Putamen (tissue), 1 donor: ENCODE measurements at places on chromosomes 1 and 21.

GRCh38 chr1:101588677-101589076 is 351.9 kb downstream of the S1PR1 start:
- no peak for DNase-seq

- no peak for DNase-seq
Measured at GRCh38 chr1:67952071-67952470, 98.4 kb downstream of the DIRAS3 start.

DNA sequence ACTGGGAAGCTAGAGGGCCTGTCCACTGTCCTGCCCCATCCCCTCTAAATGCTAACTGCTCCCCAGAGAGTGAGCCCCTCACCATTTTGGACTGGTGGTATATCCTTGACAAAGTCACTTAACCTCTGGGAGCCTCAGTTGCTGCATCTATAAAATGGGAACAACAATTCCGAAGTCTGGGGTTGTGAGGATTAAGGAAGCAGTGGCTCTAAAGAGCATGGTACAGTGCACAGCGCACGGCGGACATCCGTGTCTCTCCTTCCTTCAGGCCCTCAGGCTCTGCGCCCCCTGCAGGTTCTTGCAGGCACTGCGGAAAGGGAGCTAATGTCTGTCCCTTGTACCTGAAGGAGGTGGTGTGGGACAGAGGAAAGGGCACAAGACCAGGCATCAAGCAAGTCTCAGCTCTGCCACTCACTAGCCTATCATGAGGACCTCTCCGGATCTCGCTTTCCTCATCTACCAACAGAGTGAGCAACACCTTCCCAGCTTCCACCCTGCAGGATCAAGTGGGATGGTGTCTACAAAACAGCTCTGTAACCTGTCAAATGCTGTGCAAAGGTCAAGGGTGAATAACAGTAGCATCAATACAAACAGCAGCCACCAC is 20.1 kb downstream of the ECE1 start:
- DNase-seq: no peak

DNA sequence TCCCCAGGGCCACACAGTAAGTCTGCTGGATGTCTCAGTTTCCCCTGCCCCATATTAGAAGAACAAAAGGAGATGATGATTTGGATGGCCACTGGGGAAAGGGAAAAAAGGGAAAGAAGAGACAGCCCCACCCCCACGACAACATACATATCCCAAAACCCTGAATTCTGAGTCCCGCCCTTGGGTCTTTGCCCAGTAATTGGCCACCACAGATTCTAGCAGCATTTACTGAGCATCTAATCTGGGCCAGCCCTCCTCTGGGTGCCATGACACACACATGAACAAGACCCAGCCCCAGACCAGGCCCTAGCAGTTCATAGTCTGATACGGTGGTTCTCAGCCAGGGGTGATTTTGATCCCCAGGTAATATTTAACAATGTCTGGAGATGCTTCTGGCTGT is 5.2 kb upstream of the TTC4 start:
- DNase-seq: no peak

DNA sequence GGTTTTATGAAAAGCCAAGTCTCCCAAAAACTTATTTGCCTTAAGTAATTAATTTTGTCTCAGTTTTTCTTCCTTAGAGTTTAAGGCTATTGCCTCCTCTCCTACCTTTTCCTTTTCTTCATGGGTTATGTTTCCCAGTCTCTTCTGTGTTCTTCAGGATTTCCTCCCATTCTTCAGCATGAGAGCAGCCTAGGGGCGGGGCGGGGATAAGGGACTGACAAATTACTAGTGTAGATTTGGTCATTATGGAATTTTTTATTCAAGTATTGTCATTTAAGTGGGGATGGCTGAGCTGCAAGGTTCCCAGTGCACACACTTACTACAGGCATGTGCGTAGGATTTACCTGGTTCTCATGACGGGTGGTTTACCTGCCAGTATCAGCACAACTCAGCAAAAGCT is 35.2 kb upstream of the PIGV start:
- DNase-seq: no peak

- no peak for DNase-seq
Measured at GRCh38 chr21:38474124-38474523, 24.2 kb downstream of the ERG start.

GRCh38 chr1:57003398-57004139 is 37.8 kb upstream of the C8B start:
- DNase-seq: no peak

- DNase-seq: no peak
Measured at GRCh38 chr1:109199710-109200109, 14.0 kb upstream of the SARS1 start.

- DNase-seq: no peak
Measured at GRCh38 chr1:174116042-174116441, 43.3 kb upstream of the RABGAP1L start.

DNA sequence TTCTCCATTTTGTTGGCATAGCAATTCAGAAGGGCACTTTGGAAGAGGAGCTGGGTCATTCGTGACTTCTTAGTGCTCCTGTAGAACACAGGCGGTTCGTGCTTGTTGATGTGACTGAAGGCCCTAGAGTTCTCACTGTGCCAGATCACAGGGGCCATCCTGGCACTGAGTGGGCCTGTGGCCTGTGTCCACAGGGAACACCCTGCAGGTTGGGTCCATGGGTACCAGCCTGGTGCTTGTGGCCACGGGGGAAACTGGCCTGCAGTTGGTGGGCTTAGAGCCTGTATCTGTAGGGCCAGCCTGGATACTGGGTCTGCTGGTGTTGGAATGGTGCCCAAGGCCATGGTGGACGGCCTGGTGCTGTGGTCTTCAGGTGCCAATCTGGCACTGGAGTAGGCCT is 9.2 kb downstream of the OR2G3 start:
- DNase-seq: no peak

DNA sequence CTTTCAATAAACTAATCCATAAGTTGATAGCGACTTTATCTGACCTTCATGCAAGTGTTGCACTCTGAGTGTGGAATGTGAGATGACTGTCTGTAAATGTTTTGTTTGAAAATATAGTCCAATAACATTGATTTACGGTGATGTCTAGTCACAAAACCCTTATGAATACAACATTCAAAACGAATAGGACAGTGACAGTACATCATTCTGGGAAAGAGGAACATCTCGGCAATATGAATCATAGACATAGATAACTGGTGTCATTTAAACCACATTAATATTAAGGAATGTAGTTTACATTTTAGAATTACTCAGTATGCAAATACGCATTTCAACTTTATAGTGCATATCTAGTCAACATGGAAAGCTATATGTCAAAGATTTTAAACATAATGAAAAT is 1311.6 kb upstream of the ADGRL4 start:
- DNase-seq: no peak

GRCh38 chr1:145992958-145993617 is 3.3 kb downstream of the TXNIP start:
- DNase-seq: no peak

DNA sequence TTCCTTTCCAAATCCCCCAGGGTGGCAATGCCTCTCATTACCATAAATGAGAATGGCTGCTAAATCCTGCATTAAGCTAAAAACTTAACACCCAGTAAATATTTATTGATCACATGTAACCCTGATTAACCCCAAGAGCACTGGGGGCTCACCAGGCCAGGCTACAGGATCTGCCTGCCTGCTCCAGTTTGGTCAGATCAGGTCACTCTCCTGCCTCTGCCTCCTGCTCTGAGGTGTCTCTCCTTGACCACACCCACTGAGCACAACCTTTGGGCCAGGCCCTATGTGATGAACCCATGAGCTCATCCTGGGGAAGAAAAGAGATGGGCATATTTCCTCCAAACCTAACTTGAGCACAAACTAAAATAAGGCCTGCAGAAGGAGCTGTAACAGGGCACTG is 93.5 kb downstream of the TRABD2B start:
- DNase-seq: no peak

DNA sequence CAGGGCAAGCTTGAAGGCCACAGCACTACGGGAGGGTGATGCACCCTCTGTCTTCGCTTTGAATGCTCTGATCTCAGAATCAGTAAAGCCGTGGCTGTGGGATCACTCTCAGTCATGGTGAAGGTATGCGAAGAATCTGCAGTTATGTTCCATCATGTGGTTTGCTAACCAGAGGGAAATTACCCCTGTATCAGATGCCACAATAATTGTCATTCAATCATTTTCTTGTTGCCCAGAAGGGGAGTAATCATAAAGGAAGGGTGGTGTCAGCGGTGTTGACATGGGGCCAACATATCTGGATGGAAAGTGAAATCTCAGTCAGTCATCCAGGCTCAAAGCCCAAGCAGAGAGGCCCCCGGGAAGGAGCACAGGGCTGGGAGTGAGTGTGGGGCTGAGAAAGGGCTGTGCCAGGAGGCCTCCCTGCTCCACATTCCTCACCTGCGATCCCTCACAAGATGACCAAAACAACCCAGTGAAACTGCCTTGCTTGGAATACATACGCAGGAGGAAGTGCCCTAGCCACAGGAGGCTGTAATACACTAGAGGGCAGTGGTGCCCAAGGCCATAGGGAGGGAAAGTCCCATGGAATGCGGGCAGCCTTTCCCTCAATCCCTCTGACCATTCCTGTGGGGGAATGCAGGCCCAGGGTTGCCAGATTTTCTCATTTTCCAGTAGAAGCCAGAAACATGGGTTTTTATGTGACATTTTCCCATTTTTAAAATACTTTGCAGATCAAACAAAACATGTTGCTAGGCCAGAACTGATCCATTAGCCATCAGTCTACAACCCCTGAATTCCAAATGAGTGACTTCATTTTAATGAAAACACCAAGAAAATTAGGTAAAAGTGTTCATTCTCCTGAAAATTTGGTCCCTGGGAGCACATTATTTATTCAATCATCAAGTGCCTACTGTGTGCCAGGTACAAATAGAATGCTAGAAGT is 95.7 kb upstream of the VANGL1 start:
- DNase-seq: no peak

DNA sequence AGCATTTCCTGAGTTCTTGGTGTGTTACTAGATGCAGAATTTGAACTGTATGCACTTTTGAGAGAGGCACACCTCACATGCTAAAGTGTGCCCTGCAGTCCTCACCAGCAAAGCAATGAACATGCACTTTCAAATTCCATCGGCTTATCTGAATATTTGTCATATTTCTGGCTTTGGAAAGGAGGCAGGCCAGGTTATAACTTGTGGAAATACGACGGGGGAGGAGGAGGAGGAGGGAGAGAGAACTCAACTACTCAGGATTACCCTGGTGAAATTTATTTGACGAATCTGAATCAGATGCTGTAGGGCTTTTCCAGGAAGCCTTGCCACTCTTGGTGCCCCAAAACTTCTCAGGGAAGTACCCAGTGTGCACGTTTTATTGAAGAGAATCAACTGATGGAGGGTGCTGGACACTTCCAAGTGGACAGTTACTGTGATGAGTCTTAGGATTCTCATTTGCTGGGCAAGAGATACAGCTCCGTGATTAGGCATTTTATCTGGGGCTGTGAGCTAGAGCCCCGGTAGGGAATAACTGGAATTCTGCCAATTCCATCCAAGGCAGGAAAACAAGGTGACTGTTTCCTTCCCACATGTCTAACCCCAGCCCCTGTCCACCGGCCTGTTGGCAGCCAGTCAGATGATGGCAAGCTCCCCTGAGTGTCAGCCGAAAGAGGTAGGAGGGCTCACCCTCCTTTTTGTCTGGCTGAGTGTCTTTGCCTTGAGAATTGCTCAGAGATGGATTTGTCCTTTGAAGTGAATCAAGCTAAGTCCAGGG is 3.8 kb downstream of the PDPN start:
- no peak for DNase-seq

- DNase-seq: no peak
Measured at GRCh38 chr1:167270349-167271092, 49.8 kb downstream of the POU2F1 start.

- no peak for DNase-seq
Measured at GRCh38 chr1:89865498-89866382, 44.9 kb downstream of the LRRC8D start.

DNA sequence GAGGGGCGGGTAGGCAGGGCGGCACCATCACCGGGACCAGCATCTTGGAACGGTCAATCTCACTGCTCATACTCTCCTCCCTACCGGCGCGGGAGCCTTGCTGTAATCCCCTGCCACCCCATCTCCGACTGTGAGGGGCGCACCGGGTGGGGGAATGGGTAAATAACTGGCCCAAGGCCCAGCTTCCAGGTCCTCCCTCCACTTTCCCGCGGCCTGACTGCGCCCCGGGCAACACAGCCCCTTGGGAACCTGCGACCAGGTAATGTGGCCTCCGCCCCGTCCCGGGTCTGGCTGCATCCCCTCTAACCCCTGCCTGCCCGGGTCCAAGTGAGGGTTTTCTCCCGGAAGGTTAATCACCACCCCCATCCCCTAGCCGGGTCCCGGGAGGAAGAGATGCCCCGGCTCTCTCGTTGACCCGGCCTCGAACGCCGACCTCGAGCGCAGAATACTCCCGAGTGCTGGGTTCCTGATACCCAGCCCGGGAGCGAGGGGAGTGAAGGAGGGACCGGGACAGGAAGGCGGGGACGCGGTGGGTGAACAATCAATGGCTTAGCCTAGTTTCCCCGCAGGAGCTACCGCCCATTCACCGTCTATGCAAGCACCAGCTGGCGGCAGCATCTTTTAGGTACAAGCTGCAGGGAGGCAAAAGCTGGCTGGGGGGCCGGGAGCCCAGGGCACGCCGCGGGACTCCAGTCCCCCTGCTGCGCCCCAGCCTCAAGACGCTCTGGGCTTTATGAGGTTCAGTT is 5.9 kb upstream of the LHX9 start:
- DNase-seq: no peak

DNA sequence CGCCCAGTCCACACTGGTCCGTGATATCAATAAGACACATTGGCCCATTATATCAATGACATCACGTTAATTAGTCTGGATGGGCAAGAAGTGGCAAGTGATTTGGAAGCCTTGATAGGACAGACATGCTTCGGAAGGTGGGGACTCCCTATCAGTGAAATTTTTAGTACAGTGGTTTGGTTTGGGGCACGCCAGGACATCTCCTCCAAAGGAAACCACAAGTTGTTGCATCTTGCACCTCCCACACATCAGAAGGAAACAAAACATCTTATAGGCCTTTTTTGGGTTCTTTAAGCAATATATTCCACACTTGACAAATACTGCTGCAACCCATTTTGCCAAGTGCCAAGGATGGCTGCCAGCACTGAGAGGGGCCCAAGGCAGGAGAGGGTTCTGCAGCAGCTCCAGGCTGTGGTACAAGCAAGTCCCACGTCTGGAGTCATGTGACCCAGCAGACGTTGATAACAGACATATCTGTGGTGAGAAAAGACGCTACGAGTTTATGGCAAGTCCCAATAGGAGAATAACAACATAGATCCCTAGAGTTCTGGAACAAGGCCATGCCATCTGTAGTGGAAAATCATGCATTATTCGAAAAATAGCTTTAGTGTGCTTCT is 95.3 kb upstream of the DISP3 start:
- no peak for DNase-seq

DNA sequence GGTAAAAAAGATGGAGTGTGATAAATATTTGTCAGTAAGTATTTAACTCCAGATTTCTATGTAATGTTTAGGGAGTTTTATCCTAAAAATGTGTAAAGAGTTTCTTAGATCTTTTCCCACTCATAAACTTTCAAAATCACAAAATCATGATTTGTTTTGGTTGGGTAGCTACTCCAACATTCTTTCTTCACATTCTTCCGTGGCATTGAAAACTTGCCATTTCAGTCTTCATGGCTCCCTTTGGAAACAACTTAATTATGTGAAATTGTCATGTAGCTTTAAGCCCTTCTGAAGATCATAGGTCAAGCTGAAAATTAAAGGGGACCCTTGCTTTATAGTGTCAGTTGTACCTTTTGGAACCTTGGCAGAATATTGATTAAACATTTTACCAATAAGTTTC is 73.2 kb downstream of the ADGRL2 start:
- no peak for DNase-seq

GRCh38 chr1:212559929-212560328 is 48.6 kb upstream of the ATF3 start:
- DNase-seq: no peak

GRCh38 chr1:113811156-113811887 is 954 bp downstream of the RSBN1 start:
- peak; percentile 36 for DNase-seq
